ENCODE measurements at places on chromosomes 16 and 17. TPM values are rescaled to one million over a fixed set of nuclear protein-coding genes. Genes with fewer than 3 reads are reported as not detected.

TCAP gene
- not detected for total RNA-seq

DNA sequence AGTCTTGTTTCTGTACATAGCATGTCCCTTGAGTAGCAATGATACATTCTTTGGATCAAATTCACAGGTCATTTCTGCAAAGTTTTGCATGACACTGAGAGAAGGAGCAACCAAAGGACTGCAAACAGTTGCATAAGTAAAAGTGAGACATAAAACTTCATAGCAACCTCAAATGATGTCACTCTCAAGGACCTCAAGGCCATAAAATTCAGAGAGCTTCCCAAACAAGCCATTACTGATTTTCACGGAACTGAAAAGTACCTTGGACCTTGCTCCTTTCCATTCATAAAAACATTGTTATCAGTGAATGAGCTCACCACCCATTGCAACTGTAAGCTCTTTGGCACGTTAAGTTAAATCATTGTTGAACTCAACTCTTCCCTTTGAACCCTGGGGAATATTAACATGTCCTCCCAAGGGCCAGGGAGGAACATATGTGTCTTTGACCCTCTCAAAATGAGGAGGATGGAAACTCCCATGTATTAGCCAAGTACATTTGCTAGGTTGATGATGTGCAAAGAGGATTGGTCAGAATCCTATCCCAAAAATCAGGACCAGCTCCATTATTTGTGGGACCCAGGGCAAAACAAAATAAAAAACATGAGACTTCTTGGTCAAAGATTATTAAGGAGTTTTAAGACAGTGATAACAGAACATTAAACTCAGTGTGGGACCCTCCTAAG lies 275.0 kb upstream of the DYNLRB2 start:
- DNase-seq, result no peak

- DNase-seq, result no peak
Measured at GRCh38 chr16:66335704-66336329, 30.7 kb upstream of the CDH5 start.

GRCh38 chr17:43599835-43600234 lies 53.7 kb upstream of the ETV4 start:
- peak; percentile 40 for DNase-seq

GRCh38 chr16:85661740-85662481 lies 26.8 kb downstream of the GINS2 start:
- no peak for DNase-seq

GRCh38 chr16:49497466-49497865 lies 123.9 kb downstream of the C16orf78 start:
- DNase-seq, result no peak

GRCh38 chr17:56917559-56918296 lies 3.9 kb upstream of the TRIM25 start:
- no peak for DNase-seq

All from uterus (tissue), 4 donors.